ENCODE measurements at places on chromosomes 1 and 21.

DNA sequence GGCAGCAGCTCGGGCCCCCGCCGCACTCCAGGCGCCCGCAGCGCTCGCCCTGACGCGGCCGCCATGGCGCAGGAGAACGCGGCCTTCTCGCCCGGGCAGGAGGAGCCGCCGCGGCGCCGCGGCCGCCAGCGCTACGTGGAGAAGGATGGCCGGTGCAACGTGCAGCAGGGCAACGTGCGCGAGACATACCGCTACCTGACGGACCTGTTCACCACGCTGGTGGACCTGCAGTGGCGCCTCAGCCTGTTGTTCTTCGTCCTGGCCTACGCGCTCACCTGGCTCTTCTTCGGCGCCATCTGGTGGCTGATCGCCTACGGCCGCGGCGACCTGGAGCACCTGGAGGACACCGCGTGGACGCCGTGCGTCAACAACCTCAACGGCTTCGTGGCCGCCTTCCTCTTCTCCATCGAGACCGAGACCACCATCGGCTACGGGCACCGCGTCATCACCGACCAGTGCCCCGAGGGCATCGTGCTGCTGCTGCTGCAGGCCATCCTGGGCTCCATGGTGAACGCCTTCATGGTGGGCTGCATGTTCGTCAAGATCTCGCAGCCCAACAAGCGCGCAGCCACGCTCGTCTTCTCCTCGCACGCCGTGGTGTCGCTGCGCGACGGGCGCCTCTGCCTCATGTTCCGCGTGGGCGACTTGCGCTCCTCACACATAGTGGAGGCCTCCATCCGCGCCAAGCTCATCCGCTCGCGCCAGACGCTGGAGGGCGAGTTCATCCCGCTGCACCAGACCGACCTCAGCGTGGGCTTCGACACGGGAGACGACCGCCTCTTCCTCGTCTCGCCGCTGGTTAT is 2.8 kb downstream of the KCNJ9 start:
- peak; percentile 56 for DNase-seq

GRCh38 chr21:42653231-42654061 is at the start of gene PDE9A:
Gene PDE9A (plus strand): TSS chr21:42653621. CDS start chr21:42653815, 194 bp downstream.
- DNase-seq, result peak; percentile 54

- DNase-seq, result no peak
Measured at GRCh38 chr1:204792354-204792692, 78.3 kb upstream of the NFASC start.

- DNase-seq, result no peak
Measured at GRCh38 chr21:35053356-35054096, 4.4 kb upstream of the RUNX1 start.

DNA sequence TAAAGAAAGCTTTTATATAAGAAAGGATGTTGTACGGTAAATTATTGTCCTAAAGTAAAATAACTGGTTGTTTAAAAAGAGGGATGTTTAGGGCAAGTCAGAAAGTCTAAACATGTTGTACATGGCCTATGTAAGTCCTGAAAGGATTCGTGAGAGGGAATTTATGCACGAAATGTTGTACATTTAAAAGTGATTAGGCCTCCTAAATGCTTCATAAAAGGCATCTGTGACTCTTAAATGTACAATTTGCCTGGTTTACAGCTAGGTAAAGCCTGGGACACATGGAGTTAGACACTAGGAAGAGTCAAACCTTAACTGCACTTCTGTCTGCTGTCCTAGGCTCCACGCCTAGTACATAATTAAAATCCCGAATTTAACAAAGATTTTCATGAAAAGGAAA is 9.7 kb downstream of the KRTAP13-3 start:
- DNase-seq, result no peak

DNA sequence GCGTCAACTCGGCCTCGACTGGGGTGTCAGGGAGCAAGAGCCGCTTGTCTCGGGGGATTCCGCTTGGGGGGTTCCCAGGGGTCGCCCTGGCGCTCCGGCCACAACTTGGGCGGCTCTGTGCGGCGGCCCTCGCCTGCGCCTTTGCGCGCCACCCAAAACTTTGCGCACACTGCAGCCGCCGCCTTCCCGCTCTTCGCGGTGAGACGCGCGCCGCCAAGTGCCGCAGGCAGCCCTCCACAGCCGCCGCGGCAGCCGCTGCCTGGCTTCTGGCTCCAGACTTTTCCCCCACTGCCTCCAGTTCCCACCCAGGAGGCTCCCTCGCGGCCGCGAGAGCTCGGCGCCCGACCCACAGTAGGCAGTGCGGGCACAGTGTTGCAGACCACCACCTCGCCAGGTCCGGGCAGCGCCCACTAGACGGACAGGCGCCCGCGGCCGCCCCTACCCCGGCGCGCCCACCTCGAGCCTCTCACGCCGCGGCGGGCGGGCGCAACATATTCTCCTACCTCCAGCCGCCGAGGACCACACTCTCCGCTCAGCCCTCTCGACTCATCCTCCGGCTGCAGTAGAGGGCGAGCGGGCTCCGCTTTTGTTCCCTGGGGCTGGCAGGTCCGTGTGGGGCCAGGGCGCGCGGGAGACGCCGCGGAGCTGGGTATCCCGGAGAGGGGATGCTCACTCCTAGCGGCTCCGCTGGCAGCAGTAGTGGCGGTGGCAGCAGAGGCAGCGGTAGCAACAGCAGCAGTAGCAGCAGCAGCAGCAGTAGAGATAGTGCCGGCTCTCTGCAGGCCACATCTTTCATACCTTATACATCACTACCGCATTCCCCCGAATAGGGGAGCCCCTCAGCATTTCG is 296.6 kb downstream of the OMA1 start:
- no peak for DNase-seq

DNA sequence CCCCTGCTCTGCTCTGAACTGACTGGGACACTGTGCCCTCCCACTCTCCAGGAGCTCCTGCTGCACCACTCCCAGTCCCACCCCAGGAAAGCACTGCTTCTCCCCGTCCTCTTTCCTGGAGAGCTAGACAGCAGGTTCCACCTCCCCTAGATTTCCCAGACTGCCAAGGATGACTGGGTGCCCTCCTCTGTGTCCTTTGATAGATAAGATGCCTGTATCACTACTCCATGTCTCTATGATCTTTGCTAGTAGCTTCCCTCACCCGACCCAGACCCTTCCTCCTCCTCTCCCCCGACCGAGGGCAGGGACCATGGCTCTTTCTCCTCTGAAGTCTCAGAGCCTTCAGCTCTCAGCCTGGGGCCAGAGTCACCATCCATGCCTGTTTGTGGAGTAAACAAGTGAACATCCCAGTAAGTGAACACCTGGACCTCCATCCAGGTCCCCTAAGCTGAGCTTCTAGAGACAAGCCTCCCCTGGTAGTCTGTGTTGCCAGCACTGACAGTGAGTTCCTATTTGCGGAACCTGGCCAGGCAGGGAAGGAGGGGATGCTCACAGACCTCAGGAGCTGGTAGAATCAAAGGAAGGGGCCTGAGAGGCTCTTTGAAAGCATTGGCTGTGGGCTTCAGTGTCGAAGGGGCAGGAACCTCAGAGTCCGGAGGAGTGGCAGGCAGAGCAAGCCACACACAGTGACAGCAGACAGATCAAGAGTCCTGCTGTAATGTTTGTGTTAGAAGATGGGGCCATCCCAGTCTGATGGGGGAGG is 104.0 kb downstream of the PAX7 start:
- no peak for DNase-seq

Data from stimulated activated naive CD4-positive, alpha-beta T cell (primary cell).